ENCODE measurements at places on chromosomes 16 and 17.

DNA sequence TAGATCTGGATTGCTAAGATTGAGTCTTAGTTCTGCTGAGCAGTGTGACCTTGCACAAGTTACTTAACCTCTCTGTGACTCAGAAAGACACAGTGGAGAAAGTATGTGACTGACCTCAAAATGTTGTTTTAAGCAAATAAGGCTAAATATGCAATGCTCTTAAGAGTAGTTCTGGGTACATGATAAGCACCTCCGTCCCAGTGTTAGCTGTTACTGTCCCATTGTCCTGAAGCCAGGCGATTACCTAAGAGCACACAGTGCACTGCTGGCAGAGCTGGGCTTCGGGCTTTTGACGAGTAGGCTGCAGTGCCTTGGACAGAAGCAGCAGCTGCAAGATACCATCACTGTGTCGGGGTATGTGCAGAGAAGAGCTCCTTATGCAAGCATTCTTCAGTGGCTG, 32.7 kb upstream of the FOXF1 start:
- DNase-seq: no peak

GRCh38 chr16:21708533-21709115, 44.9 kb downstream of the OTOA start:
- DNase-seq: peak; percentile 64

- DNase-seq: no peak
Observed at GRCh38 chr16:25487888-25488287, 203.9 kb upstream of the HS3ST4 start.

GRCh38 chr17:61485067-61485775, 33.0 kb downstream of the TBX4 start:
- no peak for DNase-seq

DNA sequence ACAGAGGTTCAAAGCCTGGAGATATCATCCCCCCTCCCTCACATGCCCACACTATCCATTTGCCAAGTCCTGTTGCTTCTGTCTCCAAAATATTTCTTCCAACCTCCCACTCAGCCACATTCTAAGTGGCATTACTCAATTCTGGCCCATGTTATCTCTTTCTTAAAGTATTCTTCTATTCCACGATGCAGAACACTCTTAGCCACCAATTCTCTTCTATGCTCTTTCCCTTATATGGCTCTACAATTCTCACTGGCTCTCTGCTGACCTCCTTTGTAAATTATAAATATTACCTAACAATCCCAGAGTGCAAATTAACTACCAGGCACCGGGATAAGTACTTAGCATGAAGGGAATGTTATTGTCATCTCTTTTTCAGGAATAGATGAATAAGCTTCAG, 82.4 kb downstream of the KCNJ2 start:
- DNase-seq: no peak

GRCh38 chr16:10078541-10078949, 103.7 kb downstream of the GRIN2A start:
- DNase-seq: no peak

DNA sequence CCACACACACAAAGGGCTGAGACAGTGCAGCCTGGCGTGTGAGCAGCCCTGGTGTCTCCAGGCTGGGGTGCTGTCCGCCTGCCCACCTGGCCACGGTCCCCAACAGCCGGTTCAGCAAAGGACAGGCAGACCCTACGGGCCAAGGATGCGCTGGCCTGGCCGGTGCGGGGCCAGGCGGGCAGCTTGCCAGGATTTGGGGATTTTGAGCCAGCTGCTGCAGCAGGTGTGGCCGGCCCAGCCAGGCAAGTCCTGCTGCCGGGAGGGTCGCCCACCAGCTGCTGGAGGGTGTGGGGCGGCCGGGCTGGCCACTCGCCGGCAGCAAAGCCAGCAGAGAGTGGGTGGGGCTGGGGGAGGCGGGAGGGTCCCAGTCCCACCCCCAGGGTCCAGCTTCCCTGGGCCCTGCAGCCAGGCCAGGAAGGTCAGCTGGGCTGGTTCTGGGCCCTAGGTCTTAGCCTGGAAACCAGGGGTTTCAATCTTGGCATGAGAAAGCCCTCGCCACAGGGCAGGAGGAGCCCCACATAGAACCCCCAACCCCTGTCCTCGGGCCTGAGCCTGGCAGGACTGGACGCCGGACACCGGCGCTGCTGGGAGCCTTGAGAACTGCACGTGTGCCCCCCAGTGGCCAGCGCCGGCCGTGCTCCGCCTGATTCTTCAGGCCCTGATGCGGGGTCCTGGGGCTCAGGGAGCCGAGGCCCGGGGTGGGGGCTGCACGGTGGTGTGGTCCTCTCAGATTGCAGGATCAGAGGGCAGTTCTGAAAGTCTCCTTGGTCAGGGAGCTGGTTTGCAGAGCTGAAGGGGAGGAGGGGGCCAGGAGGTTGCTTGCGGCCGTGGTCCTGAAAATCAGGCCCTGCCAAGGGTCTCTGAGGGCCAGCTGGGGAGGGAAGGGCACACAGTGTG, 17.6 kb upstream of the SSTR5 start:
- no peak for DNase-seq

DNA sequence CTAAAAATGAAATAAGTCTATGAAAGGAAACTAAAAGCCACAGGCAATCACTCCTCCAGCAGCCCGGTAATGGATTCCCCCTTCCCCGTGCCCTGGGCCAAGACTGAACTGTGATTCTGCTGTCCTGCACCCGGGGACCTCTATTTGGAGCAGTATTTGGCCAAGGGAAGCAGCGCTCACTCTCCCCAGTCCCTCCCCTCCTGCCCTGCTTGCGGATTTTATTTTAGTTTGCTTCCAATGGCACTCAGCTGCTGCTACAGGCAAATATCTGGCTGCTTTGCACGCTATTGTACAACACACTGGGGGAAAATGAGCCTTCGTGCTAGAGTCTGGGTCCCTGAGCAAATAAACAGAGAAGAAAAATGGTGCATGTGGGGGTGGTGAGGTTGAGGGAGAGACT, 975.7 kb upstream of the RBFOX1 start:
- DNase-seq: no peak

GRCh38 chr16:75294773-75295459, 43.5 kb upstream of the BCAR1 start:
- DNase-seq: no peak

- no peak for DNase-seq
Observed at GRCh38 chr17:4167786-4168185, 24.8 kb downstream of the CYB5D2 start.

DNA sequence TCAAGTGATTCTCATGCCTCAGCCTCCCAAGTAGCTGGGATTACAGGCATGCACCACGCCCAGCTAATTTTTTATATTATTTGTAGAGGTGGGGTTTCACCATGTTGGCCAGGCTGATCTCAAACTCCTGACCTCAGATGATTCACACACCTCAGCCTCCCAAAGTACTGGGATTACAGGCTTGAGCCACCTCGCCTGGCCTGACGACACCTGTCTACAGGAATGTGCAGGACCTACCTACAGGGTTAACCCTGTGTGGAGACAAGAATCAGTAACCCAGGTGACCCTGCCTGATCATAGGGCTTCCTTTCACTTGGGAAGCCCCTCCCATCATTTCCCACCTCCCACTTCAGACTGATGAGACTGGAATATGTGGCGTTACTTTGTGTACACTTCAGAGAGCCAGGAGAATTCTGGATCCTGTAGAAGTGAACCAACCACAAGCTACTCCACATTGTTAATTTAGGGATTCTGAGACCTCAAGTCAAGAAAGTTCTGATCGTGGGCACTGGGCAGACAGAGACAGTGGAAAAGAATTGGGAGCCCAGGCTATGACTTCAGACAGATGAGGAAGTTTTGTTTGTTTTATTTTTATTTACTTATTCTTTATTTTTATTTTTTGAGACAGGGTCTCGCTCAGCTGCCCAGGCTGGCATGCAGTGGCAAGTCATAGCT, 5.7 kb upstream of the MILR1 start:
- DNase-seq: no peak

GRCh38 chr16:9885467-9885866, 296.8 kb downstream of the GRIN2A start:
- DNase-seq: no peak

- DNase-seq: no peak
Observed at GRCh38 chr16:85504242-85504641, 108.9 kb upstream of the GSE1 start.

DNA sequence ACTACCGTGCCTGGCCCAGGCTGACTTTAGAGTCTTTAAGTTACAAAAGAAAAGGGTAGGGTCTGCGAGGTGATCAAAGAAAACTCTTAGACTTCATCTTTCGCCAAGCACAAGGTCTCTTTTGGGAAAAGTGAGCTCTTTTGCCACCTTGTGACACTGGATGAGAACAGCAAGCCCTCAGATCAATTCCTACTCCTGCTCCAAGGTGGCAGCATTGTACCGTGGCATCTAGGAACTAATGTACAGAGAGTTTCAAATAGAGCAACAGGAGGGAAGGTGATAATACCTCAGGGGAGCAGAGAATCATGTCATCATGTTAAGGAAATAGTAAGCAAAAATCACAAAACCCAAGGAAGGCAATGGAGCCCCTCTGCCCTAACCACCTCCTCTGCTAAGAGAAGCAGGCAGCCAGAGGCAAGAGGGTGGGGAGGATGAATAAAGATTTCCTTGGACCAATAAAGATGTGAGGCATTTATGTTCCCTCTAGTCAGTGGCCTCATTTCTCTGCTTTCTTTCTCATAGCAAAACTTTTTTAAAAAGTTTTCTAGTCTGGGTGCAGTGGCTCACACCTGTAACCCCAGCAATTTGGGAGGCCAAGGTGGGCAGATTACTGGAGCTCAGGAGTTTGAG, 2.1 kb upstream of the C17orf78 start:
- DNase-seq: peak; percentile 12

DNA sequence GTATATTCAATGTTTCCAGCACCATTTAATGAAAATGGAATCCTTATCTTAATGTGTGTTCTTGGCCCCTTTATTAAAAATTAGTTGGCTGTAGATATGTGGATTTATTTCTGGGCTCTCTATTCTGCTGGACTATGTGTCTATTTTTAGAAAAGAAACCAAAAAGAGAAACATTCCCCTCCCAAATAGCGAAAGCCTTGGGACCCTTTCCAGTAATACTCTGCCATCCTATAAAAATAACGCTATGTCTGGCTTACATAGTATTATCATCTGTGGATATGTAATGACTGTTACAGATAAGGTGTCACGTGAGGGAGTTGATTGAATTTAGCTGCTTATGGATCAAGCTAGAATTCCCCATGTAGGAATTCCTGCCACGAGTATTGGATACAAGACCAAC, 279.3 kb upstream of the KIF2B start:
- no peak for DNase-seq

DNA sequence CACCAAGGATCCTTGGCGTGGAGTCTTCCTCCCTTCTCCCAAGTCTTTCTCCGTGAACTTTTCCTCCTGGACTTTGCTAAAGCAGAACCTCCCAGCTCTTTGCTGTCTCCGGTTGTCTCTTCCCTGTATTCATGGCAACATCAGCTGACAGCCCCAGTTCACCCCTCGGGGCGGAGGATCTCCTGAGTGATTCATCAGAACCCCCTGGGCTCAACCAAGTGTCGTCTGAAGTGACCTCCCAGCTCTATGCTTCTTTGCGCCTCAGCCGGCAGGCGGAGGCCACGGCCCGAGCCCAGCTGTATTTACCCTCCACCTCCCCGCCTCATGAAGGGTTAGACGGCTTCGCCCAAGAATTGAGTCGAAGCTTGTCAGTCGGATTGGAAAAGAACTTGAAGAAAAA, 943 bp downstream of the CNTROB start:
- no peak for DNase-seq

DNA sequence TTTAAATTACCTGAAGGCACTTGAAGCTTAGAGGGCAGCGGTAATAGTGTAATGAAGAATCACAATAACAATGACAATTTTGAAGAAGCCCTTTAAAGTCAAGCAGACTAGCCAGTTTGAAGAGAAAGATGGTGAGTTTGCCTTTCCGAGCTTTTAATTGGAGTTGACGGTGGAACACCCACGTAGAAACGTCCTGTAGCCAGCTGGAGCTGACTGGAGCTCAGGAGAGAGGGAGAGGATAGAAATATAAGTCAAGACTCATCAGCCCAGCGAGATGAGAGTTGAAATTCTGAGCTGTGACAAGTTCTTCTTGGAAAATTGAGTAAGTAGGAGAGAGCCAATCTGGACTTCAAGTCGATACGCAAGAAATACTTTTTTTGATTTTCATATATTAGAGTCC, 91.7 kb upstream of the CACNG3 start:
- no peak for DNase-seq

GRCh38 chr17:39951924-39952679, 10.7 kb upstream of the GSDMA start:
- DNase-seq: no peak

DNA sequence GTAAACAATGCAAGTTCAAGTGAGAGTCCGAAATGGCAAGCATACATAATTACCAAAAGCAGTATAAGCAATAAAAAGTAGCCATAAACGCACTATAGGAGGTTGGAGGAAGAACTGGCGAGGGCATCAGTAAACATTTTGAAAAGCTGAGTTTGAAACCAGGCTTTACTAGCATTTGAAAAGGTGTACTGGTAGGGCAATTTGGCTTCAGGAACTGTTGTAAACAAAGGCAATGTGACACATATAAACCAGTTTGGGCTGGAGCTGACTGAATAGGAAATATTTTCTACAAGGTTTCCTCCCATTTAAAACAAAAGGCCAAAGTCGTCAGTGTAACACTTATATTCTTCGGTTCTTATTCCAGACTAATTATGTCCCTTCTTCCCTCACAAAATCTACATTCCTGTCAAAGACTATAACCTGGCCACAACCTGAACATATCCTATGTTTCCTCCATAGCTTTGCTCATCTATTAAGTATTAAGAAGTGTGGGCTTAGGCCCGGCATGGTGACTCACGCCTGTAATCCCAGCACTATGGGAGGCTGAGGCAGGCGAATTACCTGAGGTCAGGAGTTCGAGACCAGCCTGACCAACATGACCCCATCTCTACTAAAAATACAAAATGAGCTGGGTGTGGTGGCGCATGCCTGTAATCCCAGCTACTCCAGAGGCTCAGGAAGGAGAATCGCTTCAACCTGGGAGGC, 7.8 kb downstream of the CBX1 start:
- DNase-seq: no peak

- DNase-seq: no peak
Observed at GRCh38 chr17:42053731-42054500, 3.5 kb upstream of the C17orf113 start.

DNA sequence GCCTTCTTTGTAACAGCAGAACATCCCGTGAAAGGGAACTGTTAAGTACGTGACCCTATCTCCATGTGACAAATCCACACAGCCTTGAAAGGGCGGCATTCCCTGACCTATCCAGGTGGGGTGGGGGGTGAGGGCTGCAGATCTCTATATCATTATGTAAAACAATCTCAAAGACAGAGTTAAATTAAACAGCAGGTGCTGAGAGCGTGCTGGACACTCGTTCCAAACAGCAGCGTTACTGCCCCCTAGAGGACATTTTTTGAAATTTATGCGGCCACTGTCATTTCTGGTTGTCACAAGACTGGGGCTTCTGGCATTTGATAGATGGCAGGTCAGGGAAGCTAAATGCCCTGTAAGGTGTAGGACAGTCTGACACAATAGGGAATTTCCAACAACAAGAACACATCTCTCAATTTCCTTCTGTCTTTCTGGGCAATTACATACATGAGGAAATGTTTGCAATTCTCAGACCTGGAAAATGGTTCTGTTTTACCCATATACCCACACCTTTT, 6.7 kb upstream of the SLC25A39 start:
- DNase-seq: peak; percentile 66

GRCh38 chr16:8262299-8262698, 328.0 kb downstream of the TMEM114 start:
- no peak for DNase-seq
